SK-N-MC (cell line): ENCODE measurements at places on chromosomes 12 and 14.
A peak's percentile ranks its signal among the peaks of the same experiment; 100 is the strongest.

DNA sequence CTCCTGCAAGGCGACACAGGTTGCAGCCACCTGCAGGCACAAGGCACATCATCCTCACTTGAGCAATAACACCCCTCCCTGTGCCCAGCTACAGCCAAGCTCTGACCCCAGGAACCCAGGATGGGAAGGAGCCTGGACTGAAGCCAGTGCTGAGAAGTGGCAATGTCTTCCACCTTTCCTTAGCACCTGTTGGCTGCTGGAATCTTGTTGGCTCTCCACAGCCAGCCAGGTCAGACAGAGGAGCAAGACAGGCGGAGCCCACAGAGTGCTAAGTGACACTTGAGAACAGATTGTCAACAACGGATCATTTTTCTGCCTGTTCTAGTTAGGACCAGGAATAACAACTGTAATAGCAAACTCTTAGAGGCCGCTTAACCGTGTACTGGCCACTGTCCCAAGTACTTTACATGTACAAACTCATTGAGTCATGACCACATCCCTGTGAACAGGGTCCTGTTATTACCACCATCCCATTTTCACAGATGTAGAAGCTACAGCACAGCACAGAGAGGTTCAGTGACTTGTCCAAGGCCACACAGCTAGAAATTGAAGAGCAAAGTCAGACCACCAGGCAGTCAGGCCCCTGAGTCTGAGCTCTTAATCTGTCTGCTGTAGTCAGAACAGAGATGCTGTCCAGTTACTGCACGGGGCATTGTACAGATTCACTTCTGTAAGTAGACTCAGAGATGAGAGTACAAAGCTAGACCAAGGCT is 45.6 kb downstream of the RNFT2 start:
- no peak for DNase-seq

GRCh38 chr12:7989827-7990491 is 42.6 kb upstream of the FOXJ2 start:
- DNase-seq, result no peak

DNA sequence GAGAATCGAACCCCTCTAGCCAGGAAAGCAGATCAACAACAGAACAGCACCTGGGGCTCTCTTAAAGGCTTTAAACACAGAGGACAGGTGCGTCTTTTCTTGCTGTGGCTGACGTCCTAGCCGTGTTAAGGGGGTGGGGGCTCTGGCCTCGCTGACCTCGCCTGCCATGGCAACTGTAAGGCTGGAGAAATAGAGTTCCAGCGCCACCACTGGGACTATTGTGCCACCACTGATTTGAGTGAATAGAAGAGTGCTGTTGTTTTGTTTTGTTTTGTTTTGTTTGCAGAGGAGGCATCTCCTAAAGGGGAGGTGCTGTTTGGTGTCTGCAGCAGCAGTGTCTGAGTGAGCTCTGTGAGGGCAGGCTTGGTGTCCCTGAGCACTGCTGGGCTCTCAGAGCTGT is 34.2 kb upstream of the PRMT8 start:
- no peak for DNase-seq

DNA sequence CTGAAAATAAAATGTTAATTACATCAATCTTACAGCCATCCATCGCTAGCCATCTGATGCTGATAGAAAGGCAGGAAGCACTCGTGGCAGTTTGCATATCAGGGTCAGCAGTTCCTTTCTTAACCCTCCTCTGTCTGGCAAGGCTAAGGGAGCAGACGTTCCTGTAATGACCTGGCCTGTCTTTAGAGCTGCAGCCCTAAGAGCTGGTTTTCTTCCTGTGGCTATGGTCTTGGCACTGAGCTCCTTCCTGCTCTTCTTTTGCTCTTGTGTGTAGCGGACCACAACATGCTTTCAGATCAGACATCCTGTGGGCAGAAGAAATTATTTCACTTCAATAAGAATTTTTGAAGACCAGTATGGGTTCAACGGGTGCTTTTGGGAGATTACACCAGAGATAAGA is 170.4 kb downstream of the DAD1 start:
- no peak for DNase-seq

DNA sequence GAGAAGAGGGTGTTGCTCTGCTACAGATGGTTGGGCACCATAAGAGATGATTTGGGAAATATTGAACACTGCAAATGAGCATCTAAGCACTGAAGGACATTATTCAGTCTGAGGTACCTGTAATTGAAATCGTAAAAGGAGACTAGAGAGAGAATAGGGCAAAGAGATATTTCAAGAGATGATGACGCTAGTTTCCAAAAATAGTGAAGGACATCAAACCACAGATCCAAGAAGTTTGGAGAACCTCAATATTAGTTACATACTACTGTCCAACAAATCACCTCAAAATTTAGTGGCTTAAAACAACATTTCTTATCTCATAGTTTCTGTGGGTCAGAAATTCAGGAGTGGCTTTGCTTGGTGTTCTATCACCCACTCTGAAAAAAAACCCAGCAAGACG is 4.5 kb upstream of the MBIP start:
- DNase-seq, result no peak

DNA sequence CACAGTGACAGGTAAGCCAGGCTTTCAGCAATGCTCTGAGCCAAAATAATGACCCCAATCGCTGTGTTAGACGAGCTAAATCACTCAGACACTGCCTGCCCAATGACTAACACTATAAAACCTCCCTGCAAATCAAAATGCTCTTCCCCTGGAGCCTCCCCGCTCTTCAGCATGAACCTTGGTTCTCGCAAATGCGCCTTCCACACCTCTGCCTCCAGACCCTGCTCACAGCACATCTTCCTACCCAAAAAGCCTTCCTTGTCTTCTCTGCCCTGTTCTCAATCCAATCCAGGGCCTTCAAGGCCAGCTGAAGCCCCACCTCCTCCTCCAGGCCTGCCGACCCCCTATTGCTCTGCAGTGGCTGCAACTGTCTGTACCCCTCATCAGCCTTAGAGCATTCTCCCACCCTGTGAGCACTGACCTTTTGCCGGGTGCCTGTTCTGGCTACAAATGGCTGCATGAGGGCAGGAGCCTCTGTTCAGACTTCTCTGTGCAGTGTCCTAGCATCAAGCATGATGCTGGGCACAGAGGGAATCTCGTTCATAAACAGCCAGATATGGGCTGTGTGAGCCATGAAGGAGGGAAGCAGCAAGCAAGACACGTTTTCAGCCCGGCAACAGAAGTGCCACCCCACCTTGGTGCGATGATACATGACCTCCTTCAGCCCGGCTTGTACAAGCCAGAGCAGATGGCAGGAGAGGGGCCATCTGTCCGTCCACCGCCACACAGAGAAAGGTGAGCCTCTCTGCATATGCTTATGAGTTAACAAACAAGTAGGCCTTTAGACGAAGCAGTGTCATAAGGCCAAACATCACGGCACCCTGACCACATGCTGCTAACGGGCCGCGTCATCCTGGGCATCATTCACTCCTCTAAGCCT is 64.5 kb upstream of the DDX11 start:
- no peak for DNase-seq

- no peak for DNase-seq
Measured at GRCh38 chr14:73722581-73722980, 8.4 kb upstream of the PNMA1 start.

- DNase-seq, result no peak
Measured at GRCh38 chr12:53047221-53048032, 2.4 kb upstream of the TNS2 start.

- DNase-seq, result no peak
Measured at GRCh38 chr14:95480109-95480886, 36.2 kb downstream of the SYNE3 start.

GRCh38 chr14:31340297-31341063 is 79.9 kb downstream of the HEATR5A start:
- DNase-seq, result no peak

DNA sequence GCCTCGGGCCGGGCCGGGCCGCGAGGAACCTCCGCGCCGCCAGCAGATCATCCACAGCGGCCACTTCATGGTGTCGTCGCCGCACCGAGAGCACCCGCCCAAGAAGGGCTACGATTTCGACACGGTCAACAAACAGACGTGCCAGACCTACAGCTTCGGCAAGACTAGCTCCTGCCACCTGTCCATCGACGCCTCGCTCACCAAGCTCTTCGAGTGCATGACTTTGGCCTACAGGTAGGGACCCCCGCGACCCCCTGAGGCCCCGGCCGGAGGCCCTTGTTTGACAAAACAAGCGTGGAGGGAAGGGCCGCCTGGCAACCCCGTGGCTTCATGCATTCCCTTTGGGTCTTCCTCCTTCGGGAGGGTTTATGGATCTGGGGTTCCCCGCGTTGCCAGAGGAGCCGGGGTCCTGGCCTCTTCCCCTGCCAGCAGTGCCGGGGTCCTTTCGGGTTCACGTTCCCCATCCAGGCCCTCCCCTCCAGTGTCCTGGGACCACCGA is 526 bp downstream of the MLXIP start:
- DNase-seq, result no peak

- peak; percentile 87 for DNase-seq
Measured at GRCh38 chr12:64083285-64084210, 138.5 kb downstream of the KICS2 start.

DNA sequence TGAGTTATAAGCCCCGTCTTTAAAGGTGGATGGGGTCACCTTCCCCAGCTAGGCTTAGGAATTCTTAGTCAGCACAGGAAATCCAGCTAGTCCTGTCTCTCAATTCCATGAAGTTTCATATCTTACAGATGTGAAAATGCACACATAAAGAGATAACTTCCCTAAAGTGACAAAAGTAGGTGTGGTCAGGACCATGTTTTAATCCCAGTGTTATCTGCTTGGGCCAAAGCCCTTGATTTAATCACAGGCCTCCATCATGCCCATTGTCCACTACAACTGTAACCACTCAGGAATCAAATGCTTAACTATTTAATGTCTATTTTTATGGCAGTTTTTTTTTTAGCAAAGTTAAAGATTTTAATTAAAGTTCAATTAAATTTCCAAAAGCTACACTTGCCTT is 194.4 kb upstream of the BTG1 start:
- DNase-seq, result no peak

DNA sequence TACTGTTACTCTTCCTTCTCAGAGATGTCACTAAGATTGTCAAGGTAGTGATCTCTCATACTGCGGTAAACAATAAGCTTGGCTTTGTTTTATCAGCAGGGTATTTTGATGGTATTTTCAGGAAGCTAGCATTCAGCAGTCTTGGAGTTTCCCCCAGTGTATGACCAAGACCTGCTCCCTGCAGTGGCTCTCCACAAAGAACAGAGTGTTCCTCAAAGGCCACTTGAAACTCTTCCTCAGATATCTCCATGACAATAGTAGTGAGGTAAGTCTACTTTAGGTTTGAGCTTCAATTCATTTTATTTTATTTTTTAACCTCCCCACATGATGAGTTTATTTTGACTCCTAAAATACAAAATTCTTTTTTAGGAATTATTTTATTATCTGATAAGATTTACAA is 74.0 kb upstream of the G2E3 start:
- no peak for DNase-seq

DNA sequence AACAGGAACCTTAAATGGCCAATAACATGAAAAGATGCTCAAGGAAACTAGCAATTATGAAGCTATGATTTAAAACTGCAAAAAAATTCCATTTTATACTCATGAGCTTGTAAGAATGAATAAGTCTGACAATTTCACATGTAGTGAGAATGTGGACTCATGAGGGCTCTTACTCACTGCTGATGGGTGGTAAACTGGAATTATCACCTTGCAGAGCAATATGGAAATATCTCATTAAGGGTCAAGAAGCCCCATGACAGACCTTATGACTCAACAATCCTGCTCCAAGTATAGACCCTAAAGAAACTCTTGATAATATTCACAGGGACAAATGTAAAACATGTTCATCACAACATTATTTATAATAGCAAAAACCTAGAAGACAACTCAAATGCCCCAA is 23.5 kb upstream of the SMAGP start:
- no peak for DNase-seq

GRCh38 chr14:69685218-69685616 is 73.8 kb downstream of the SUSD6 start:
- DNase-seq, result no peak

DNA sequence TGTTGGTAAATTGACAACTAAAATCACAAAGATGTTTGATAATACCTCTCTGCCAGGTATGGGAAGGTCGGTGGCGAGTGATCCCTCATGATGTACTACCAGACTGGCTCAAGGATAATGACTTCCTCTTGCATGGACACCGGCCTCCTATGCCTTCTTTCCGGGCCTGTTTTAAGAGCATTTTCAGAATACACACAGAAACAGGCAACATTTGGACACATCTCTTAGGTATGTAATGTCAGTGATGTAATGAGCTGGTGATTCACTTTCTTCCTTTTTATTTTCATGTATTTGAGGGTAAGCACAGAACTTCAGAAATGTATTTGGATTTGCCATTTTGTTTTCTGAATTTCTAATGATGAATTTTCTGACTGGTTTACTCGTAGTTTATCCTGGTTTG is 42.6 kb upstream of the LRTM2 start:
- DNase-seq, result no peak

DNA sequence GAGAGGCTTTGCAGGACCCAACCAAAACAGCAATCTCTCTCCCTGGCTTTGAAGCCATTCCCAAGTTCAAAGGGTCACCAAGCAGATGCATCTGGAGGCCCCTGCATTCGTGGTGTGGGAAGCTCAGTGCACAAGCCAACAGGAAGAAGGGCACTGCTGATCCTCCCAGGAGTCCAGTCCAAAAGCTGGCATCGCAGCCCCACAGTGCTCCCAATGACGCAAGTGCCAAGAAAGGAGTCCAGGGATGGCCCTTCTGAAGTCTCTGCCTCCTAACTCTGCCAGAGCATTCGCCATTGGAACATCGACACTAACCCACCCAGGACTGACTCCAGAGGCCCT is 25.1 kb downstream of the PXN start:
- DNase-seq, result no peak

DNA sequence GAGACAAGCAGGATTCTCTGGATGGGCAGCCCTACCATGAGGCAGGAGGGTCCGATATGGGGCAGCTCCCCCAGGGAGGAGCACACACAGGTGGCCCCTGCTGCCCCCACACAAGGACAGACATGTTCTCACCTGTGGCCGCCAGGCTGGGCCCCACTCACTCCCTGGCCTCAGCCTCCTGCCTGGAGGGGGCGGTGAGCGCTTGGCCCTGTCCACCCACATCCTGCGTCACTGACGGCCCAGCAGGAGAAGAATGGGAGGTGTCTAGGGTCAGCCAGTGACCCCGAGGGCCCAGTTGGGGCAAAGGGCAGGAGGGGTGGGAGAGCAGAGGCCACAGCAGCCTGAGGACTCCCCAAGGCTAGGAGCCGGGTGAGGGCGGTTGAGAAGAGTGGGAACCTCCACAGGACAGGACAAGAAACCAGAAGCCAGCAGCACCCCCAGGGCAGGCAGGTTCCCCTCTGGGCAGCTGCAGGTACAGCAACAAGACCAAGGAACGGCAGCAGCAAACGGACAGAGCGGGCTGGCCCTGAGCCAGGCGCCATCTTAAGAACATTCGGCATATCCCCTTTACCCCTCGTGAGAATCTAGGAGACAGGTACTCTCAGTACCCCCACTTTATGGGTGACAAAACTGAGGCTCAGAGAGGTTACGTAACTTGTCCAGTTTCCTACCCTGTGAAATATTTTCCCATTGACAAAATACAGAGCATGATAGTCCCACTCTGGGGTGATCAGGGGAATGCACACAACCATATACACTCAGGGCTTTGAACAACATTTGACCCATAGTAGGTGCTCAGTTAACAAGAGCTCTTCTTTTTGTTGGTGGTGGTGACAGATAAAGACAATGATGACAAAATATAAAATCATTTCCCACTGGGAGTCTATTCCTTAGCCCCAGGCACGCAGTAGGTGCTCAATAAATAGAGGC is 74.3 kb downstream of the NCOR2 start:
- DNase-seq, result no peak
